ENCODE measurements at places on chromosomes 7 and 10. TPM values are rescaled to one million over a fixed set of nuclear protein-coding genes. Genes with fewer than 3 reads are reported as not detected.

The THSD7A gene
- 0.30 TPM for total RNA-seq

The TBRG4 gene
- 54.1 TPM for total RNA-seq

The ASZ1 gene
- not detected for total RNA-seq

The BET1 gene
- total RNA-seq = 50.1 TPM

The ZNF862 gene
- 9.5 TPM for total RNA-seq

The ZNF425 gene
- 4.5 TPM for total RNA-seq

The TMEM26 gene
- total RNA-seq = 0.28 TPM

Data from smooth muscle cell of the umbilical artery (primary cell).